ENCODE measurements at places on chromosomes 1 and 21.

GRCh38 chr1:33384040-33384812 lies 46.7 kb downstream of the PHC2 start:
- DNase-seq, result no peak

DNA sequence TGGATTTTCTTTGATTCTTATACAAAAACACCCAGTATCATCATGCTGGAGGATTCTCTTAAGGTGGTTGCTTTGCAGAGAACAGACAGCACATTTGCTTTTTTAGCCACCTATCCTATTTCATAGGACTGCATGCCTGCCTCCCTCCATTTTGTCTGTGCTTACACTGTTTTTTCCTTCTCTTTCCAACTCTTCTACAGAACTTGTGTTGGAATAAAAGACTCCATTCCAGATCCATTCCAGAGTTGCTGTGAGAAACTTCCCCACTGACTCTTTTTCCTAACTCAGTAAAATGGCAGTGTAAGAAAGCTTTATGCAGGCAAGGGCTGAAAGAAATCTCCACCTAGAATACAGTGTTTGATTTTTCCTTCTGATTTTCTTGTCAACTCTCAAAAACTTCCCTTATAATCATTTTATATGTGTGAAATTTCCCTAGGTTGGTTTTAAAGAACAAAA lies 5.2 kb upstream of the ARID1A start:
- DNase-seq, result no peak

GRCh38 chr1:115461526-115461925 lies 123.5 kb upstream of the NGF start:
- DNase-seq, result no peak

- no peak for DNase-seq
These were observed 75.5 kb upstream of the PDC start for GRCh38 chr1:186536273-186536890.

GRCh38 chr1:27884006-27884954 lies 11.9 kb downstream of the THEMIS2 start:
- no peak for DNase-seq

All from activated effector memory CD4-positive, alpha-beta T cell treated with anti-CD3 and anti-CD28 coated beads, Interleukin-2, amount 50 U/mL, for 16 hours (primary cell).